Fibroblast of lung (primary cell): ENCODE measurements at places on chromosomes 13 and 19.

GRCh38 chr13:113493315-113493951 is 2.9 kb upstream of the DCUN1D2 start:
- H3K27ac ChIP-seq = peak overlapping the region; percentile 40
- peak; percentile 98 for DNase-seq
- H3K4me1 ChIP-seq = peaks cover 22% of the 10 kb centered on the region
- H3K36me3 ChIP-seq = peaks cover 22% of the 10 kb centered on the region
- peak overlapping the region; percentile 15 for H3K4me3 ChIP-seq
- H3K27me3 ChIP-seq = no peaks in the 10 kb centered on the region

DNA sequence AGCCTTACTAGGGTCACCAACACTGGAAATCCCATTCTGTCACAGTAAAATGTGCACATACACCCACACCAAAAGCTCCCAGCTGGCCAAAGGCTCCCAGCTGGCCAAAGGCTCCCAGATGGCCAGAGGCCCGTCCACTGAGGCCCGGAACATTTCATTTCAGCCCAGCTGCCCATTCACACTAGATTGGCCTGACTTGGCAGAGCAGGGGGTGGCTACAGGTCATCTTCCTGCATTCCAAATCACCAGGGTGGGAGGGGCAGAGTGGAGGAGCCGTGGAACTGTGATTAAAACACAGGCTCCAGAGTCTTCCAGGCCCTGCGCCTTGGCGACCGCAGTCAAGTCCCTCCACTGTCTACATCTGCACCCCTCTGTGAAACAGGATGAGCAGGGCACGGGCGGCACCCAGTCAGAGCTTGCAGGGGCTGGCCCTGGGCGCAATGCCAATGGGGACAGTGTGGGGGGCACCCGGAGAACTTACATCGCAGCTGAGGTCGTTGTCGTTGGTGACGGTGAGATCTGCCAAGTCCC is 10.1 kb upstream of the PRKD2 start:
- H3K27me3 ChIP-seq = no peaks in the 10 kb centered on the region
- H3K36me3 ChIP-seq = peaks cover 57% of the 10 kb centered on the region
- DNase-seq = no peak
- no peak overlapping the region for H3K4me3 ChIP-seq

GRCh38 chr13:24618011-24618955 is 61.9 kb upstream of the ATP12A start:
- H3K36me3 ChIP-seq = no peaks in the 10 kb centered on the region
- no peak overlapping the region for H3K4me3 ChIP-seq
- H3K27me3 ChIP-seq = no peaks in the 10 kb centered on the region
- H3K27ac ChIP-seq = no peak overlapping the region
- no peaks in the 10 kb centered on the region for H3K4me1 ChIP-seq
- peak; percentile 14 for DNase-seq

GRCh38 chr13:24075137-24075975 is 85.2 kb upstream of the SPATA13 start:
- H3K36me3 ChIP-seq = no peaks in the 10 kb centered on the region
- H3K27me3 ChIP-seq = no peaks in the 10 kb centered on the region
- H3K4me3 ChIP-seq = no peak overlapping the region

DNA sequence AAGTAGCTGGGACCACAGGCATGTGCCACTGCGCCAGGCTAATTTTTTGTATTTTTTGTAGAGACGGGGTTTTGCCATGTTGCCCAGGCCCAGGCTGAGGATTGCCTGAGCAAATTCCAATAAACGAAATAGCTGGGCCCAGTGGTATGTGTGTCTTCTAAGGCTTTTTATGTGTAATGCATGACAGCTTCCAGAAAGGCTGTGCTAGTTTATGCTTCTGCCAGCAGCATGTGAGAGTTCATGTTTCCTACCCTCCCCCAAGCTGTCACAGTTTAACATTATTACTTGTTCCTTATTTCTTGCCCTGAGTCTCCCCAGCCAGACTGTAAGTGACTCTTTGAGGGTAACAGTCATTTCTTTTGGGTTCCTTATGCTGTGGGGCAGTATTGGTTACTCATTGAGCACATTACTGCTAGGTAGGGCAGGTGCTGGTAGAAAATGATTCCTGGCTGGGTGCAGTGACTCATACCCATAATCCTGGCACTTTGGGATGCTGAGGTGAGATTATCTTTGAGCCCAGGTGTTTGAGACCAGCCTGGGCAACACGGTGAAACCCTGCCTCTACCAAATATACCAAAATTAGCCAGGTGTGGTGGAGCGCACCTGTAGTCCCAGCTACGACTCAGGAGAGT is 13.6 kb downstream of the GPATCH1 start:
- H3K36me3 ChIP-seq = peaks cover 14% of the 10 kb centered on the region
- no peaks in the 10 kb centered on the region for H3K27me3 ChIP-seq
- no peak for DNase-seq

- no peaks in the 10 kb centered on the region for H3K36me3 ChIP-seq
- no peak overlapping the region for H3K27ac ChIP-seq
- no peak overlapping the region for H3K4me3 ChIP-seq
- H3K27me3 ChIP-seq = peaks cover 10% of the 10 kb centered on the region
These were observed 82.2 kb downstream of the TNFSF11 start for GRCh38 chr13:42656161-42656560.

GRCh38 chr19:46755853-46756543 is 9.7 kb upstream of the STRN4 start:
- H3K27ac ChIP-seq = no peak overlapping the region
- peaks cover 14% of the 10 kb centered on the region for H3K4me1 ChIP-seq
- H3K4me3 ChIP-seq = no peak overlapping the region

DNA sequence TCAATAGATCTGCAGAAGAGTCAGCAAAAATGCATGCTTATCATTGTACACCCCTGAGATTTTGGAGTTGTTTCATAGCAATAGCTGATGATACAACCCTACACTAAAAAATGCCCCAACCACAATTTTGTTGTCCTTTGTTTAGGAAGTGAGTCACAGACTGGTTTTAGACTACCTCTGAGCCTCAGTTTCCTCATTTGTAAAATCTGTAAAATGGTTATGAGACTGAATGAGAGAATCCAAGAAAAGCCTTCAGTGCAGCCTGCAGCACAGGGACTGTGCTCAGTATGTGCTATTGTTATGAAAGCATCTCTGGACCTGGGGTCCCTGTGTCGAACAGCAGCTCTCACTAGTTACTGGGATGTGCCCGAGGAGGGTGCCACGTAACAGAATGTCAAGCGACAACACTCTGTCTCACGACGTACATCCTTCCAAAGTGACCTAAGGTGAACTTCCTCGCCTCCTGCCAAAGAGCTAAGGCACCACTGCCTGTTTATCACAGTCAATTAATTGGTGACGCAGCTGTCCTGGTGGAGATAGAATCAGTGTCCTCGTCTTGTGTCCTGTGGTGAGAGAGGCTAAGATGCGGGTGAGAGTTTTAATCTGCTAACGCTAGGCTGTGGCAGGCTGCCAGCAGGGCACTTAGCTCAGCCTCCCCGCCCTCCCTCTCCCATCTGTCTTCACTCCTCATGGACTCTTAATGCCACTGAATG is 18.1 kb downstream of the DHRS12 start:
- peaks cover 8% of the 10 kb centered on the region for H3K4me1 ChIP-seq
- H3K4me3 ChIP-seq = no peak overlapping the region
- peak; percentile 64 for DNase-seq
- no peaks in the 10 kb centered on the region for H3K27me3 ChIP-seq
- no peaks in the 10 kb centered on the region for H3K36me3 ChIP-seq

DNA sequence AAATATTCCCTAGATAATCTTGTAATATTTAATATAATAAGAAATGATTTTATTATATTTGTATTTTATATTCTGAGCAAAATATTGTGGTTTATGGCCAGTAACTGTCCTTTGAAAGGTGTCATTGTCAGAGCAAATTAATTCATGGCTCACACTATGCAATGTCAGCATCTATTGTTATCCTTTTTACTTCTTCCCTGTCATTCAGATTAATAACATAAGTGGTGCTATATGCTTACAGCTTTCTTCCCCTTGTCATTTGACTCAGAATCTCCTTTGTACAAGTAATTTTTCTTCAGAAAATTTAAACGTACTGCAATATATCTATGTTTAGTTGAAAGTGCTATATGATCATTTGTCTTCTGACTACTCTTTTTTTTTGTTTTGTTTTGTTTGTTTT is 1738.2 kb upstream of the MIR17HG start:
- H3K27me3 ChIP-seq = no peaks in the 10 kb centered on the region
- H3K4me1 ChIP-seq = no peaks in the 10 kb centered on the region
- H3K4me3 ChIP-seq = no peak overlapping the region
- no peaks in the 10 kb centered on the region for H3K36me3 ChIP-seq
- no peak overlapping the region for H3K27ac ChIP-seq

DNA sequence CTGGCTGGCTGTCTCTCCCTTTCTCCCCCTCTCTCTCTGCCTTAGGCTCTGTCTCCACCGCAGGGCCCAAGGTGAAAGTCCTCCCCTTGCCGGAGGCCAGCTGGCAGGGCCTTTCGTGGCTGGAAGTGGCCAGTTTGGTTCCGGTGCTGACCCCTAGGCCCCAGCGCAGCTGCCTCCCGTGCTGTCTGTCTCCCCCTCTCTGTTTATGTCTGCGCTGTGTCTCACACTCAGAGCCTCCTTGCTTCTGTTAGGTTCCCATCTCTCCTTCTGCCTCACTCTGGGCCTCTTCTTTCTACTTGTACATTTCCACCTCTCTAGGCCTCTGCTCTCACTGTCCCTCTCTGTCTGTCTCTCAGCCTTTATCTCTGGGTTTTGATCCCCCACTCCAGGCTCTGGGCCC is 13.1 kb downstream of the CCDC97 start:
- H3K36me3 ChIP-seq = peaks cover 15% of the 10 kb centered on the region
- H3K4me1 ChIP-seq = peaks cover 57% of the 10 kb centered on the region

GRCh38 chr13:111640006-111640405 is 319.6 kb downstream of the TEX29 start:
- H3K36me3 ChIP-seq = no peaks in the 10 kb centered on the region
- no peaks in the 10 kb centered on the region for H3K27me3 ChIP-seq
- DNase-seq = no peak
- H3K27ac ChIP-seq = no peak overlapping the region

DNA sequence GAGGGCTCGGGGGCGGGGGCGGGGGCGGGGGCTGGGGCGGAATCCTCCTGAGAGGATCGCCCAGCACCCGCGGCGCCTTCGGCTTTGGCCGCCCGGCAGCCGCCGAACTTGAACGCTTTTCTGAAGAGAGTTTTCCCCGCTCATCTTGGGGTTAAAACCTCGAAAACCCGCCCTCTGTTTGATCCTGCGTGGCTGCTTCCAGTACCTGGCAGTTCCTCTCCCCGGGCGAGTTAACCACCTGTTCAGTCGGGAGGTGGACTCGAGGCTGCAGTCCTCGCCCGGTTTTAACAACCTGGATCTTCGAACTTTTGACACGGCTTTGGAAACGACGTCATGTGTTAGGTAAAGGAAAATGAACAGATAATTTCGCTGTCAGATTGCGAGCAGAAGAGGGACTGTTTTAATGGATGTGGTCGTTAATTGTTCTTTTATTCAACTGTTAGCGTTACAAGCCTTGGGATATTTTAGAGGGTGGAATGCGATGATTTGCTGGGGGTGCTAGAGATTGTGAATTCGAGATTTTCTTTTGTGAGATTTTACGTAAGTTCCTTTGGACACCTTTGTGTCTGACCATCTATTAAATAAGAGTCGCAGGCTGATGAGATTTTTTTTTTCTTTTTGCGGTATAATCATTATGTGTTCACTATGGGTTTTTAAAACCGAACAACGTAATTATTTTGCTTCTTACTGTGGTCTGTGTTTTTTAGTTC is 1.0 kb downstream of the FNDC3A start:
- peaks cover 2% of the 10 kb centered on the region for H3K4me1 ChIP-seq
- peak overlapping the region; percentile 95 for H3K27ac ChIP-seq
- no peaks in the 10 kb centered on the region for H3K36me3 ChIP-seq
- no peaks in the 10 kb centered on the region for H3K27me3 ChIP-seq

- no peaks in the 10 kb centered on the region for H3K4me1 ChIP-seq
- H3K36me3 ChIP-seq = no peaks in the 10 kb centered on the region
- no peak overlapping the region for H3K4me3 ChIP-seq
- H3K27ac ChIP-seq = no peak overlapping the region
- H3K27me3 ChIP-seq = peaks cover 2% of the 10 kb centered on the region
- no peak for DNase-seq
These were observed 36.9 kb downstream of the PABPC3 start for GRCh38 chr13:25132751-25133390.

GRCh38 chr19:28221736-28222135 is 991.2 kb downstream of the UQCRFS1 start:
- no peak for DNase-seq
- no peaks in the 10 kb centered on the region for H3K27me3 ChIP-seq
- no peak overlapping the region for H3K27ac ChIP-seq
- no peaks in the 10 kb centered on the region for H3K4me1 ChIP-seq

GRCh38 chr13:20197361-20197834 is 4.7 kb upstream of the GJB2 start:
- no peak overlapping the region for H3K4me3 ChIP-seq
- no peaks in the 10 kb centered on the region for H3K36me3 ChIP-seq
- no peaks in the 10 kb centered on the region for H3K4me1 ChIP-seq
- peaks cover 37% of the 10 kb centered on the region for H3K27me3 ChIP-seq
- DNase-seq = peak; percentile 43

DNA sequence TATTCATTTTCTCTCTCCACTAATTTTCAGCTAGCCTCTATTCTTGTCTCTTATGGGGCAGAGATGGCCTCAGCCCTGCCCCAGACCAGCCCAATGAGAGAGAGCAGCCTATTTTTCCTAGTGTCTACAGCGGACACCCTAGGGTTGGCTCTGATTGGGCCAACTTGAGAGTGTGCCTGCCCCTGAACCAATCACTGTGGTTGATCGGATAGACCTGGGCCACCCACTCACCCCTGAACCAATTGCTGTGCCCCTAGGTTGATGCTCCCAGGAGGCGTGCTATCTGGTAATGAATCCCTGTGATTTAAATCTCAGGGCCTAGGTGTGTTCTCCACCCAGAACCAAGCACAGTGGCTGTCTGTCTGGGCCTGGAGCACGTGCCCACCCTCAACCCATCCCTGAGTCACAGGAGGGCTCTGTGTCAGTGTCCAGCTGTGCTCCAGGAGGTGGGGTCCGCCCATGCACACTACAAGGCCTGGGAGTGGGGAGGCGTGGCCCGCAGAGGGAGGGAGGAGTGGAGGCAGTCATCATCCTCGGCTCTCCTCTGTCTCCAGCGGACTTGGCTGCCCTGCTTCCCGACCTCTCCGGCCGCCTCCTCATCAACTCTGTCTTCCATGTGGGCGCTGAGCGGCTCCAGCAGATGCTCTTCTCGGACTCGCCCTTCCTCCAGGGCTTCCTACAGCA is 14.9 kb upstream of the SCN1B start:
- H3K36me3 ChIP-seq = peaks cover 34% of the 10 kb centered on the region
- H3K27ac ChIP-seq = no peak overlapping the region
- H3K4me3 ChIP-seq = no peak overlapping the region
- H3K4me1 ChIP-seq = peaks cover 3% of the 10 kb centered on the region
- DNase-seq = peak; percentile 67
